ENCODE measurements at places on chromosomes 4 and X. TPM values are rescaled to one million over a fixed set of nuclear protein-coding genes. Genes with fewer than 3 reads are reported as not detected.

The CTAG1A gene
- not detected for total RNA-seq

The NAA11 gene
- not detected for total RNA-seq

The PNMA6F gene
- not detected for total RNA-seq

The CXCL5 gene
- total RNA-seq, result 0.52 TPM

The MAGEA10 gene
- not detected for total RNA-seq

The VCX3A gene
- not detected for total RNA-seq

The LIMCH1 gene
- 188 TPM for total RNA-seq

The XK gene
- total RNA-seq, result 3.8 TPM

The GYG2 gene
- total RNA-seq, result 0.42 TPM

The NALF2 gene
- total RNA-seq, result 0.14 TPM

The PPBP gene
- 2.5 TPM for total RNA-seq

The PAGE2 gene
- not detected for total RNA-seq

The ACE2 gene
- total RNA-seq, result 0.30 TPM

The SLC6A14 gene
- not detected for total RNA-seq

The SLC49A3 gene
- 3.0 TPM for total RNA-seq

The CFAP99 gene
- total RNA-seq, result not detected

The IL15 gene
- total RNA-seq, result 2.4 TPM

The F8A2 gene
- not detected for total RNA-seq

The TEX13D gene
- not detected for total RNA-seq

The ACSL4 gene
- 36.0 TPM for total RNA-seq

The RHOXF2B gene
- not detected for total RNA-seq

The FAM184B gene
- 1.1 TPM for total RNA-seq

The GIMD1 gene
- total RNA-seq, result not detected

The PDGFRA gene
- total RNA-seq, result 23.4 TPM

The SPACA5 gene
- total RNA-seq, result not detected

The SPANXD gene
- total RNA-seq, result not detected

The ABCD1 gene
- total RNA-seq, result 16.0 TPM

The CLDN34 gene
- total RNA-seq, result not detected

The PSAPL1 gene
- not detected for total RNA-seq

The CCKAR gene
- not detected for total RNA-seq

The TMEM47 gene
- 34.3 TPM for total RNA-seq

The ZMAT1 gene
- total RNA-seq, result 1.5 TPM

The TCP11X2 gene
- not detected for total RNA-seq

The IL21 gene
- total RNA-seq, result not detected

The GLUD2 gene
- 0.54 TPM for total RNA-seq

The KLKB1 gene
- 0.91 TPM for total RNA-seq

The LGI2 gene
- total RNA-seq, result 0.50 TPM
